ENCODE measurements at places on chromosomes 6 and 20. TPM values are rescaled to one million over a fixed set of nuclear protein-coding genes. Genes with fewer than 3 reads are reported as not detected.

Gene OTOR
- total RNA-seq, result not detected

Gene DPPA5
- total RNA-seq, result not detected

Gene TP53TG5
- not detected for total RNA-seq

Gene MRS2
- total RNA-seq, result 22.3 TPM

Gene C2
- total RNA-seq, result 0.42 TPM

Gene LGSN
- 3.3 TPM for total RNA-seq

Gene SLC25A27
- total RNA-seq, result 0.36 TPM

Gene SLC13A3
- total RNA-seq, result not detected

Gene HSPA1L
- 1.8 TPM for total RNA-seq

Gene DEFB124
- not detected for total RNA-seq

Gene TBCC
- 18.8 TPM for total RNA-seq

Gene SNPH
- total RNA-seq, result 4.9 TPM

Gene ADGRF1
- 0.16 TPM for total RNA-seq

Gene RFX6
- not detected for total RNA-seq

Gene RAMACL
- total RNA-seq, result 0.20 TPM

Gene RCAN2
- total RNA-seq, result not detected

Gene LY6G6C
- total RNA-seq, result not detected

Gene FRK
- 1.2 TPM for total RNA-seq
